ENCODE measurements at places on chromosomes 3 and 15. TPM values are rescaled to one million over a fixed set of nuclear protein-coding genes. Genes with fewer than 3 reads are reported as not detected.

DNA sequence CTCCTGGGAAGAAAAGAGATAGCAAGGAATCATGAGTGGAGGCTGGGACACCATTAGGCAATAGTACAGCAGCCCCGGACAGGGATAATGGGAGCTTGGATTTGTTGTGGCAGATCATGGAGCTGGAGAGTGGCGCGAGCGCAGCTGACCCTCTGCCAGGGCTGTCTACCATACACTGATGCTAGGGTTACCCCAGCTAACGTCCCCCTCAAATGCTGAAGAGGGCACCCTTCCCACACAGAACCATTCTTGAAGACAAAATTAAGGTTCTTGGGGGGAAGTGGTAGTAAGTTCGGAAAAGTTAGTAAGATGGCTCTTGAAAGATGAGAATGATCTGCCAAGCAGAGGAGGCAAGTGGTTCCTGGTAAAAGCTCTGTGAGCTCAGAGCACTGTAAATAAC lies 61.1 kb downstream of the ST3GAL6 start:
- DNase-seq, result no peak

The CLDN18 gene
- not detected for total RNA-seq

- DNase-seq, result no peak
Observed at GRCh38 chr3:59327376-59327808, 277.6 kb upstream of the CFAP20DC start.

The PPP1R14D gene
- total RNA-seq, result not detected

- DNase-seq, result no peak
Observed at GRCh38 chr3:70829092-70829491, 516.7 kb upstream of the MDFIC2 start.

DNA sequence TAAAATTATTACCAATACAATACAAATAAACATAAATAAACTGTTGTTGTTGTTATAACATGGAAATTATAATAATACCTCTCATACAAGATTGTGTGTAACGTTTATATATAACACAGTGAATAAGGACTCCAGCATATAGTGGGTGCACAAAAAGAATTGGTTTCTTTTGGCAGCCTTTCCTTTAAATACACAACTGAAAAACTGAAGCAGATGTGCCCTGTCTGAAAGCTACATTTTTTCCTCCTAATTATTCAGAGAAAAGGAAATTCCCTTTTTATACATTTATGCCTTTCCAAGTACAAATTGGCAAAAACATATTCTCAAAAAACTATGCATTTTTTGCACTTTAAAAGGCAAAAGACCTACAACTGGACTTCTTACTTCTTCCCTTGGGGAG lies 928.9 kb upstream of the NR2F2 start:
- DNase-seq, result no peak

GRCh38 chr3:29307295-29307694 lies 26.4 kb downstream of the RBMS3 start:
- no peak for DNase-seq

- no peak for DNase-seq
Observed at GRCh38 chr3:4140921-4141320, 162.2 kb upstream of the SETMAR start.

DNA sequence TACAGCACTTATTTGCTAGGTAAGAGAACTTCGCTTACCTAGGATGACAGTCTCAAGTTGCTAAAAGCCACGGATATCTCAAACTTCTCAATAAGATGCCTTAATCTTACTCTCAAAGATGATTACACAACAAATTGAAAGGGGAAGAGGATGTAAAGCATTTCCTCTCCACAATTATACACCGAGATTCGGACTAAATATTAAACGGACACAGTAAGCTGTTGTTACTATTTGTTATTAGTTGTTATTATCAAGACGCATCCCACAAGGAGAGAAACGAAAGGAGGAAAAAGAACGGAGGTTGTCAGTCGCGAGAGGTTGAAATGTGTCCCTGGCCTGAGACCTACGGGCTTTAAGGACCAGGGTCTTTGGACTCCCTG lies 660 bp downstream of the ZNF106 start:
- DNase-seq, result no peak

- DNase-seq, result no peak
Observed at GRCh38 chr3:12222775-12223485, 64.2 kb upstream of the TIMP4 start.

GRCh38 chr15:94186770-94187331 lies 44.5 kb upstream of the MCTP2 start:
- no peak for DNase-seq

The GOLGA8F gene
- total RNA-seq, result not detected

The CCDC39 gene
- total RNA-seq, result not detected

GRCh38 chr15:76178296-76179000 lies 118.7 kb downstream of the TMEM266 start:
- DNase-seq, result no peak

The FETUB gene
- total RNA-seq, result not detected

DNA sequence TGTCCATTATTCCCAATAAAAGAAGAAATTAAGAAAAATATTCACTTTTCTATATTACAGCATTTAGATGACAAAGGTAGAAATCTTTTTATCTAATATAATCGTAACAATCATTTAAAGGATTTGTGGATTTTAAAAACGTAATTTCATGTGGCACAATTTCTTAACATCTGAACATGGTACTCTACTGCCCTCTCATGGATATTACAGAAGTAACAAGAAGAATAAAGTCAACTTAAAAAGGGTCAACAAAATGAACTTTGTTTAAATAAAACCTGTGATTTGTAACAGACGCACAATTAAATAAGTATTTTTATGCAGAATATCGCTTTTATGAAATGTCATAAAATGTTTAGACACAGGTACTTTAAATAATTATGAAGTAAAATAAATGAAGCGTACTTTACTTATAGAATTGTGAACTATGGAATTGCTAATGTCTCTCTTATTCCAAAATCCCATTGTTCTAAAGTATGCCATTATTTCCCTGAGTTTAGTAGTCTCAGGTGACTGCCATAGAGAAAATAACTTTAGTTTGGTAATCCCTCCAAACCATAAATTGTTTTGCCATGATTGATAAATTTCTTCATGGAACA lies 366.8 kb upstream of the ZNF385D start:
- no peak for DNase-seq

The LRTM1 gene
- not detected for total RNA-seq

The SOX14 gene
- not detected for total RNA-seq

DNA sequence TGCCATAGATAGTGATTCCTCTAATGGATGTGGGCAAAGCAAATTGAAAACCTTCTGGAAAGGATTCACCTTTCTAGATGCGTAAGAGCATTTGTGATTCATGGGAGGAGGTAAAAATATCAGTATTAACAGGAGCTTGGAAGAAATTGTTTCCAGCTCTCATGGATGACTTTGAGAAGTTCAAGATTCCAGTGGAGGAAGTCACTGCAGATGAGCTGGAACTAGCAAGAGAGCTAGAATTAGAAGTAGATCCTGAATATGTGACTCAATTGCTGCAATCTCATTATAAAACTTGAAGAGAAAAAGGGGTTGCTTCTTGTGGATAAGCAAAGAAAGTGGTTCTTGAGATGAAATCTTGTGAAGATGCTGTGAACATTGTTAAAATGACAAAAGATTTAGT lies 88.0 kb upstream of the ACKR4 start:
- DNase-seq, result no peak

- no peak for DNase-seq
Observed at GRCh38 chr3:19526071-19526470, 377.8 kb downstream of the KCNH8 start.

DNA sequence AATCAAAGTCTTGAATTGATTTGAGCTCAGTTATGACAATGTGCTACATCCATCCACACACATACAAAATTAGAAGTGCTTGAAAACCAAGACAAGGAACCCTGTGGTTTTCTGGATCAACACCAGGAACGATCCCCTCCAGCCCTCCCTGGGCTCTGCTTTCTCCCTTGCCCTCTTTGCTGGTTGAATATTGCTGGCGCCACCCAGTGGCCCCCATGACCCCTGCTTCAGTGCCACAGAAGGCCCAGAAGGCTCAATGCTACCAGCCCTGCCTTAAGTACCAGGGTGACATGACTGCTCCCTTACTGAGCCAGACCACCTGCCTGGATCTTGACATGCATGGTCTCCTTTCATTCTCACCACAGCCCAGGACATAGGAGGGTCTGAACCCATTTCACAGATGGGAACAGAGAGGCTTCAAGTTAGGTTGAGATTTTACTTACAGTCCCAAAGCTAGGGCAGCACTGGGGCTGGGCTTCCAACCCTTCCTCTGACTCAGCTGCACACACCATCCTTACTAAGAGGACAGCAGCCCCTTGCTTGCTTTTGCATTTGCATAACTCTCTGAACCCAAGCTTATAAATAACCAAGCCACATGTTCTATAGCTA lies 15.0 kb downstream of the IL12A start:
- DNase-seq, result no peak

- DNase-seq, result no peak
Observed at GRCh38 chr15:33028495-33028894, 166.0 kb downstream of the FMN1 start.

DNA sequence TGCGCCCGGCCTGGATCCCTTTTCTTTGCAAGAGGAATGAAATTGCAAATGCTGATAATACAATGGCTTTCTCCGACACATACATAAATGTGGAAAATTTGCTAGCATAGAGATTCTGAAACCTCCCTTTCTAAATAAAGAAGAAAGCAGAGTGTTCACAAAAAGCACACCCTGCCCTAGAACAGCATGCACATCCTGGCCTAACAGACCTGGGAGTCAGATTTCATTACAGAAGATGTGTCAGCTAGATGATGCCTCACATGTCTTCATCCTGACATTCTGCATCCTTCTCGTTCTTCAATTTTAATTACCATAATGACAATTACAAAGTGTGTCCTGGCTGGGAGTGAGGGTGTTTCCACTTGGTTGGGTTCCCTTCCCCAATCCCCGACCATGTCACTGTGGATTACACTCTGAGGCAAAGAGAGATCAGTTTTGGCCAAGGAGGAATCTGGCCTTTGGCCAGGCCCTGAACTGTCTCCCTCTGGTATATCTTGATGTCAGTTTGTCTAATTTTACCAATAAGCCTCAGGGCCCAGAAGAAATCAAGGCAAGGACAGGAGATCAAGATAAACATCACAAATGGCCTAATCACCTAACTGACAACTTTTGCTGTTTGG lies 104.9 kb upstream of the SPATA12 start:
- DNase-seq, result no peak

GRCh38 chr15:72271221-72271620 lies 1.1 kb downstream of the PARP6 start:
- DNase-seq, result no peak

The ACP3 gene
- total RNA-seq, result 0.78 TPM

GRCh38 chr3:116927918-116928317 lies 218.3 kb downstream of the TUSC7 start:
- DNase-seq, result no peak

The CTXN2 gene
- not detected for total RNA-seq

GRCh38 chr3:110664148-110664547 lies 407.5 kb upstream of the NECTIN3 start:
- DNase-seq, result no peak

GRCh38 chr15:80977627-80978036 lies 12.0 kb downstream of the MESD start:
- no peak for DNase-seq

The GOLGA8S gene
- total RNA-seq, result 1.1 TPM

DNA sequence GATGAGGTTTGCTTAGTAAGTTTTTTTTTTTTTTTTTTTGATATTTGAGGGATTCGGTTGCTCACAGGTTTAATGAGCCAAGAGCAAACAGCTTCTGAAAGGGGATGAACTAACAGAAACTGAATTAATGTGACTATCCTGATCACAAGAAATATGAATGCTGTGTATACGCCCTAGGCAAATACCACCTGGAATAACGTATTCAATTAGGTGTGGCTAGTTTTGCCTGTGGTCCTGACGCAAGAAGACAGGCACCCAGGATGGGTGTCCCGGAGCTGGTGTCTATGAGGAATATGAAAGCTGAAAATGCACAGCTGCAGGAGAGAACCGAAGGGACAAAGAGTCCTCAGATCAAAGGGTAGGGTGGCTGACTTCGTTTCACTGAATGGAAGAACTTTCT lies 14.6 kb downstream of the LSG1 start:
- no peak for DNase-seq

The LCTL gene
- not detected for total RNA-seq

The IGSF10 gene
- 0.83 TPM for total RNA-seq

GRCh38 chr15:39506146-39506545 lies 74.7 kb upstream of the THBS1 start:
- DNase-seq, result no peak

Measured in cardiac septum (tissue), 1 donor.